Kidney epithelial cell (primary cell): ENCODE measurements at places on chromosomes 3 and 15.

DNA sequence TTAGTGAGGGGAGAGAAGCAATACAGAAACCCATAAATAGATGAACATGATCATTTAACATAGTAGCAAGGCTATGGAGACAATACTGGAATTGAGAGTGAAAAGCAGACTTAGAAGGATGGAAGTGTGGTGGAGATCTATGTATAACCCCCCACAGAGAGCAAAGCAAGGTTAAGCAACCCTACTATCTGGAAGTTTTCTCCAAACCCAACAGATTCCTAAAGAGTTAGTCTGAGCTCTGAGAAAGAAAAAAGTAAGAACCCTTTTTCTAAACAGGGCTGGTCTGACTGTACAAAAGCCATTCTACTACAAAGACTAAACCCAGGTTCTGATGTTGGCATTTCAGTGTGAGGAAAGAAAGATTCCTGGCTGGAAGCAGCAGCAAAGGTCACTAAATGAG lies 153.2 kb downstream of the WNT5A start:
- DNase-seq, result no peak

- DNase-seq, result no peak
These were observed 34.1 kb upstream of the TM4SF1 start for GRCh38 chr3:149411583-149411982.

DNA sequence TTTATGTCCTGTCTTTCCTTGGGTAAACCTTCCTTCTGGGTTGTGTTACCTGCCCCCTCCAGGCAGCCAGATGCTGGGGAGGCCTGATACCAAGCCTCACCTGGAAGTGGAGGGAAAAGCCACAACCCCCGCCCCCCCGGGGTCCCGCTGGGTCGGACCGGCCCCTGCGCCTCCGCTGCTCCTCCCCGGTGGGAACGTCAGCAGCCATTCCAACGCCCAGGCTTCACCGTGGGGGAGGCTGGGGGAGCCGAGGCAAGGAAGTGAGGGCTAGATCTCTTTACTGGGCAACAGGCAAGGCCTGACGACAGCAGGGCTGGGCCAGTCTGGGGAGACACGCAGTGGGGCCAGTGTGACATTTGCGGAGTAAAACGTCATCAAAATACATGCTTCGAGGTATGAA lies 53.0 kb upstream of the SNRPA1 start:
- no peak for DNase-seq

- no peak for DNase-seq
These were observed 262.9 kb downstream of the EPHB1 start for GRCh38 chr3:135057996-135058395.

GRCh38 chr3:66140743-66141372 lies 79.9 kb upstream of the SLC25A26 start:
- DNase-seq, result no peak

GRCh38 chr3:140726066-140726465 lies 48.2 kb downstream of the TRIM42 start:
- DNase-seq, result no peak

GRCh38 chr3:58351920-58352319 lies 19.2 kb downstream of the PXK start:
- no peak for DNase-seq

DNA sequence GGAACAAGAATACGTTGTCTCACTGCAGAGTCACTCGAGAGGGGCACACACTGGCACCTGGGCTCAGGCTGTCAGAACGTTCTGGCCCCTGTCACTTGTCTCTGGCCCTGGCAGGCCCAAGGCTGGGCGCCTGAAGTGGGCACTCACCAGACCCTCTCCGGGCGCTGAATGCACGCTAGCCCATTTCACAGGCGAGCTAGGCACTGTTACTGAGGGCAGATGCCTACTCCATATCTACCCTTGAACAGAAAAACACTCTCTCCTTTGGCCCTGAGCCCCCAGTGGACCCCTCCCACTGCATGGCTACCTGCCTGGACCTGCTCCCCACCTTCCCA lies 42.3 kb upstream of the IQSEC1 start:
- no peak for DNase-seq

GRCh38 chr15:99956820-99957641 lies 223.8 kb upstream of the LYSMD4 start:
- DNase-seq, result no peak

DNA sequence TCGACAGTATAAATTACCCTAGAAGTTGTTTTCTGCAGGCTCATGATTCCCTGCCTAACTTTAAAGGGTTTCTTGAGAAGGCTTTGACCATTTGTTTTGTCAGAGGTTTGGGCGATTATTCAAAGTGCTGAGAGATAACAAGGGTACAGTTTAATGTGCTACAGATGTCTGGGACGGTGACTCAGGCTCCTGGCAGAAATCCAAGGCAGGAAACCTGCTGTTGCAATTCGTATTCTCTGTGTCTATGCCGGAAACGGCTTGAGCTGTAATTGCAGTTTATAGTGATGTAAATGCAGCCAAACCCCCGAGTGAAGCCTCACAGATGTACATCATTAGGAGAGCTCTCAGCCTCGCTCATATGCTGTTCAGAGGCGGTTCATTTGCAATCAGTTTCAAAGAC lies 65.6 kb downstream of the SYNPR start:
- DNase-seq, result peak; percentile 85

DNA sequence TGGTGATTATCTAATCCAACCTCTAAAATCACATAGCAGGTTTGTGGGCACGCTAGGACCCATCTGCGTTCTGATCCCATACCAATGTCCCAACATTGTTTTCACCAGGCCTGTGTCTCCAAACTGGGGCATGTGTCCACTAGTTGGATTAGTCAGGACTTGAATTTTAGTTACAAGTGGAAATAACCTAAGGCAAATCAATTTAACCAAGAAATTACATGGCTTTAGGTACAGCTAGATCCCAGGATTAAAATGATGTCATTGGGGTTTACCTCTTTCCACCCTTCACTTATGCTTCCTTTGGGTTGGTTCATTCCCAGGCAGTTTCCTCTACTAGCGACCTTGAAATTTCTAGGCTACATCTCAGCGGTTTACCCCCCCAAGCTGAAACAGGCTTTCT lies 47.2 kb upstream of the PXYLP1 start:
- no peak for DNase-seq

- no peak for DNase-seq
These were observed 427.0 kb downstream of the NTRK3 start for GRCh38 chr15:87829332-87830050.

DNA sequence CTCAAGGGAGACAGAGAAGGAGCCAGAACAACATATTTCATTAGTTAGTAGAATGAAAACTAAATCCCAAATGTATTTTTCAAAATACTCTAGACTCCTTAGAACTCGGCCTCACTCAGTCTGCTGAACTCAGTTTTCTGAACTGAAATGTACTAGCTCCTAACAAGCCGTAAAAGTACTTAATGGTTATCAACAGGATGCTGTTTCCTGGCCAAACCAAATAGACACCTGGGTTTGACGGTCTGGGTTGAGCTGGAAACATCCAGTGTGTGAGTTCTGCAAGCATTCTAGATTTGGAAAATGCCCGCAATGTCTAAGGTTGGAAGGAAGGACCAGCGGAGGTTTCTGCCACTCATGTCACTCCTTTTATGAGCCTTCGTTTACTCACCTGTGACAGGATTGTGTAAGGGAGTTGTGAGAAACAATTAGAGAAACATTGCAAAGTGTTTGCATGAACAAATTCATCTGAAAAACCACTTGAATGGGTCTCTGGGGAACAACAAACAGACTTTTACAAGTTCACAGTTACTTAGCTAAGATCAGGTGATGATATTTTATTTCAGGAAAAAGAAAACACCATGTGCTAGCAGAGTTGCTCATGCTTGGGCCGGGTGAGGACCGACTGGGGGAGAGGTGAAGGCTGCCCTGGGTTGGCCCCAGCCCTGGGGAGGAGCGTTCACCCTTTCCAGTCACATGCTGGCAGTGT lies 151.0 kb downstream of the ALDH1A2 start:
- no peak for DNase-seq

DNA sequence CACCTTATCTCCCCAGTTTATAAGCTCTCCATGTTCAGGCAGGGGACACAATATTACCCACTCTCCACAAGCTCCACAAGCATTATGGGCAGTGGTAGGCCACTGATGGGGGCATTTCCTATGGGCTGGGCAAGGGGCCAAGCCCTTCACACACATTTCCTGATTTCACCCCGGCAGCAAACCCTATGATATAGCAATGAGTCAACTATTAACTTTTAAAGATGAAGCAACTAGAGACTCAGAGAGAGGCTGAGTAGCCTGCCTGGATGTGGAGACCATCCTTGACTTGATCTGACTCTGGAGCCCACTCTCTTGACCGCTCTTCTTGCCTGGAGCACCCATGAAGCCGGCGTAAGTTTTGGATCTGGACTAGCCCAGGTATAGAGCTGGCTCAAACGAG lies 27.4 kb downstream of the FOXL2NB start:
- no peak for DNase-seq

- no peak for DNase-seq
These were observed 1134.1 kb downstream of the EPHA3 start for GRCh38 chr3:90241481-90241880.

- DNase-seq, result no peak
These were observed 12.8 kb upstream of the MEIS2 start for GRCh38 chr15:37112971-37113670.

- peak; percentile 35 for DNase-seq
These were observed 100.9 kb downstream of the MYO5A start for GRCh38 chr15:52427804-52428203.

GRCh38 chr15:85071061-85071460 lies 89.4 kb downstream of the PDE8A start:
- no peak for DNase-seq

GRCh38 chr3:31038086-31038739 lies 143.8 kb upstream of the GADL1 start:
- no peak for DNase-seq

- no peak for DNase-seq
These were observed 11.4 kb upstream of the RAB11A start for GRCh38 chr15:65857718-65858402.

DNA sequence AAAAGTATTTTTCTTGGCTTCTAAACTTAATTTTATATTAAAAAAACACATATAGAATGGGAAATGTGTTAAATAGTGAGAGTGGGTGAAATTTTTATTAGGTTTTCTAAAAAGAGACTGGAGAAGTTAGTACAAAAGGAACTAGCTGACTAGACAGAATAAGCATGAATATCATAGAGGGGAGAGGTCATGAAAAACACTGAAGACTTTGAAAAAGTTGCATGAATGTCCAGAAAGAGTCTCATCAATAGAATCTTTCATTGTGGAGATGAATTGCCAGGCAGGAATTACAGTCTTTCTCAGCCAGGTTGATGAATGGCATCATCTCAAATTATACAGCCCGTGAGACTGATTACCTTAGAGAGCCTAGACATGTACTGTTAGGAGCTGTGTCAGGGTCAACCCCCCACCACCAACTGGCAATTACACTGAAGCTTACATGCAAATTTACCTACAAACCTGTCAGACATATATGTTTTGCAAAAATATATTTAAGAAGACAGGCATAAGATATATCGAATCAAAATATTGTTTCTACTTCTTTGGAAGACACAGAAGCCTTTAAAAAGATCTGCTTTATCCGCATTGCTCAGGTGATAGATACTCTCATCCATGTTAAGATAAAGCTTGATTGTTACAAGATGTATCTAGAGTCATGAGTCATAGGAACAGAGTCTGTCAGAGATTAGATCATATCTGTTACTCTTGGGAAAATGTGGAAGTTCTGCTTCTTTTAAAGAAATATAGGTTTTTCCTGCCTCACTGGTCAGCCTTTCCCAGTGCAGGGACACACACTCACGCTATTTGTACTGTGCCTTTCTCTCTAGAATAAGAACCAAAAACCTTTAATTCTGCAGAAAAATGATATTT lies 34.8 kb upstream of the PFN2 start:
- DNase-seq, result peak; percentile 16

GRCh38 chr15:88185584-88185983 lies 71.0 kb downstream of the NTRK3 start:
- no peak for DNase-seq

DNA sequence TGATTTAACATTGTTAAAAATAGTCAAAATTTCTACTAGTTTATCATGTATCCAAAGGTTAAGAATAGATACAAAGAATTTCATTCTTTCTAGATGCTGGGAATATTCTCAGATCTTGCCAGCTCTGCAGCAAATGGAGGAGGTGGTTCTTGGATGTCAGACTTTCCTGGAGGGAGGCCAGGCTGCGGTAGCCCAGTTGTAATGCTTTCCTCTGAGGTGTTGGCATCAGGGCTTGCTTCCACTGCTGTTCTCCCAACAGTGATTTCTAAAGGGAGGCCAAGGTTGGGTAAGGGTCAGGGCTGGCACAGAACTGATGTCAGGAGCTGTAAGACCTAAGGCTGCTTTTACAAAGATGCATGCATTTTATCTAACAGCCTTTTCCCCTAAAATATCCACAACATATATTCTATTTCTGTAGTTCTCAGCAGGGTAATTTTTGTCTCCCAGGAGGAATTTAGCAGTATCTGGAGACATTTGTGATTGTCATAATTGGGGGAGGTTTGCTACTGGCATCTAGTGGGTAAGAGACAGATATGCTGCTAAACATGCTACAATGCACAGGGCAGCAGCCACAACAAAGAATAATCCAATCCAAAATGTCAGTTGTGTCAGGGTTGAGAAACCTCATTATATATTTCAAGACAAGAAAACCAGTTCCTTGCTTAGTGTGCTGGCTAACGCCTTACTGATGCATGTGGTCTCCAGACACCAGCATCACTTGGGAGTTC lies 42.0 kb upstream of the SPTSSB start:
- no peak for DNase-seq

DNA sequence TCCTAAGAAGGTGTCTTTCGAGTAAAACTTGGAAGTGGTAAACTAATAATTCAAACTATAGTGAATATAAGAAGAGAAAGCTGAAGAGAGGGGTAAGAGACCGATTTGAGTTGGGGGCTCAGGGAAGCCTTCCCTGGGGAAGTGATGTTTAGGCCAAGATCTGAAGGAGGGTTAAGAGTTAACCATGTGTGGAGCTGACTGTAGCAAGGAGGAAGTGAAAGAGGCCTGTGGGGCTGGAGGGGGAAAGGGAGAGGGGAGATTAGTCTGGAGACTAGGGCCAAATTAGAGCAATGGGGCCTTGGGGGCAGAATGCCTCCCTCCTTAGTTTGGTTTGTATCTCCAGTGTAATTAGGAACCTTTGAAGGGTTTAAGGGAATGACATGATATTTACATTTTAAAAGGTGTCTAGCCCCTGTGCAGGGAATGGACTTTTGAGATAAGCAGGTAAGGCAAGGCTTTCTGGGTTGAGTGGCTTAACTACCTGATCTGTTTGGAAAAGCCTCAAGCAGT lies 2.2 kb downstream of the ZNF592 start:
- no peak for DNase-seq

- no peak for DNase-seq
These were observed 228.3 kb downstream of the ABHD5 start for GRCh38 chr3:43919029-43919428.

- DNase-seq, result no peak
These were observed 6.7 kb upstream of the CALML4 start for GRCh38 chr15:68211656-68212320.

GRCh38 chr3:156483426-156483825 lies 71.5 kb downstream of the SSR3 start:
- DNase-seq, result peak; percentile 54

GRCh38 chr3:6526861-6527260 lies 334.1 kb upstream of the GRM7 start:
- no peak for DNase-seq

GRCh38 chr15:90585863-90586262 lies 56.1 kb downstream of the CRTC3 start:
- DNase-seq, result no peak
